Colonic mucosa (tissue), 4 donors: ENCODE measurements at places on chromosomes 7 and 10. TPM values are rescaled to one million over a fixed set of nuclear protein-coding genes. Genes with fewer than 3 reads are reported as not detected.

- H3K27ac ChIP-seq, result peak overlapping the region; percentile 40
- no peaks in the 10 kb centered on the region for H3K36me3 ChIP-seq
- no peak for DNase-seq
- H3K4me3 ChIP-seq, result no peak overlapping the region
- H3K27me3 ChIP-seq, result no peaks in the 10 kb centered on the region
Observed at GRCh38 chr7:155166673-155167370, 96.7 kb downstream of the HTR5A start.

- no peaks in the 10 kb centered on the region for H3K27me3 ChIP-seq
- H3K4me3 ChIP-seq, result no peak overlapping the region
- no peak overlapping the region for H3K27ac ChIP-seq
Observed at GRCh38 chr7:18638594-18639452, 143.3 kb downstream of the HDAC9 start.

Gene PNLIPRP3
- not detected for total RNA-seq

Gene SLC12A9
- 35.9 TPM for total RNA-seq

DNA sequence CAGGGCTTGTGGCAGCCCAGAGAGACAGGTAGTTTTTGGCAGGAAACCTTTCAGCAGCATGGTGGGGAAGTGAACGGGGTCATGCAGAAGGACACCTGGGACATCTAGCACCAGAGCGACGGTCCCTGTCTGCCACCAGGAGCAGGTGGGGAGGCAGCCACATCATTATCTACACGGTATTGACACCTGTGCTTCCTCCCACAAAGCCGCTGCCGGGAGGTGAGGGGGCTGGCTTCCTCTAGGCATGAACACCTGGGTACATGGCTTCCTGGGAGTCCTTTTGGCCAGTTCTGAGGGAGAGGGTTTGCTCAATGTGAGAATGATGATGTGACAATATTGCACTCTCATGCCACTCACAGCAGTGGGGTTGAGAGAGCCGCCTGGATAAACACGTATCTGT lies 275.2 kb downstream of the ACTR3B start:
- no peak overlapping the region for H3K4me3 ChIP-seq
- no peaks in the 10 kb centered on the region for H3K27me3 ChIP-seq
- H3K4me1 ChIP-seq, result no peaks in the 10 kb centered on the region
- H3K36me3 ChIP-seq, result no peaks in the 10 kb centered on the region
- no peak for DNase-seq

Gene KIAA1217
- 34.2 TPM for total RNA-seq

DNA sequence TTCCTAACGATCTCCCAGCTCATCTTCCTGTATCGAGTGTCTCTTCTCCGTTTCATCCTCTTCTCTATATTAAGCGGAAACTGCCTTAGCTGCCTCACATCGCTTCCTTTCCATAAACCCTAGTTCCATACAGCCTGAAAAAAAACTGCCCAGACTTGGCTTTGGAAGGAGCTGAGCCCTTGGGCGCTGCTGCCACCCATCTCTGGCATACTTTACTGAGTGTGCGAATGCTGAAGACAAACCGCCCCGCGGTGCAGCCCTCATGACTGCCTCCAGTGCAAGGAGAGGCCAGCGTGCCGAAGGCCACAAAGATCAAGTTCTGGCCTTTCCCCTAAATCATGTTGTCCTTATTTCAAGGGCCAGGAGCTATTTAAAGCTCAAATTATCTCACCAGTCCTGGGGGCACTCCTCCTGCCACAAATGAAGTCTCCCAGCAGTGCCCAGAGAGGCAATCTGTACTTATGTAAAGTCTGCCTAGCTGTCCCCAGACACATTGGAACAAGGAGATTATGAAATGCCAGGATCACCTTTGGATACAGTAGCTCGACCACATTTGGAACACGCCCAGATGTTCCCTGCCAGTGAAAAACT lies 25.2 kb downstream of the YWHAG start:
- H3K4me3 ChIP-seq, result no peak overlapping the region
- H3K27me3 ChIP-seq, result no peaks in the 10 kb centered on the region
- no peak for DNase-seq
- no peaks in the 10 kb centered on the region for H3K36me3 ChIP-seq

DNA sequence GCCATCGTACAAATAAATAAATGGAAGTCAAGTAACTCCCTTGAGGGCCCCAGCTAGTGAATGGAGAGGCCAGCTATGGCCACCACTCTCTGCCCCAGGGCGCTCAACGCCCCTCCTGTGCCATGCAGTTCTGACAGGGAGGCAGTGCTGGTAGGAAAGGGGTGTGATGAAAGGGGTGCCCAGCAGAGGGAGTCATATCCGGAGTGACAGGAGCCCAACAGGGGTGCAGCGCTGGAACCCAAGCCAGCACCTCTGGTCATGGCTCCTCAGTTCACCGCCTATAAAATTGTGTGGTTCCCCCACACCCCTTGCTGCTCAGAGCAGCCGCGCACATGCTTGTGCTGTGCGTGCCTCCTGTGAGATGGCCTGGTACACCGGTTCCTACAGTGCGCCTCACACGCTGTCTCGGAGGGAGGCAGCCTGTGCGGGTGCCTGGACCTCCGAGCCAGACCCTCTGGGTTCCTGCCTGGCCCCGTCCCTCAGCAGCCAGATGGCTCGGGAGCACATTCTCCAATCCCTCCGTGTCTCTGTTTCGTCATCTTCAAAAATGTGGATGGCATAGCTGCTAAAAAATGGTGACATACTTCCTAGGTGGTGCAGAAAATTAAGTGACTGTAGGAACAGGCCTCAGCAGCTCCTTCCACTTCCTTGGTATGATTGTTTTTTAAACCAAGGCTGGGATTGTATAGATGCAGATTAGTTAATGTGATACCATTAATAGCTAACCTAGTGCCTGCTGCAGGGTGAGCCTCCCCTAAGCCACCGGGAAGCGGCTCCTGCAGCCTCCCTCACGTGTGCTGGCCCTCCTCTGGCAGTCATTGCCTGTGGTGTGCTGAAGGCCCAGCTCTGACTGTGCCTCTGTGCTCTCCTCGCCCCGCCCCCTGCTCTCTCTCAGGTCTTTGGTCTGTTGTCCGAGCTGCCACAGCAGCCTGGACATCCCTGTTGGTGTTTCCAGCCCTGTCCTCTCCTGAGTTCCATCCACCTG lies 125.8 kb downstream of the EGFR start:
- H3K36me3 ChIP-seq, result no peaks in the 10 kb centered on the region
- H3K27ac ChIP-seq, result no peak overlapping the region
- H3K4me3 ChIP-seq, result no peak overlapping the region
- H3K4me1 ChIP-seq, result no peaks in the 10 kb centered on the region

DNA sequence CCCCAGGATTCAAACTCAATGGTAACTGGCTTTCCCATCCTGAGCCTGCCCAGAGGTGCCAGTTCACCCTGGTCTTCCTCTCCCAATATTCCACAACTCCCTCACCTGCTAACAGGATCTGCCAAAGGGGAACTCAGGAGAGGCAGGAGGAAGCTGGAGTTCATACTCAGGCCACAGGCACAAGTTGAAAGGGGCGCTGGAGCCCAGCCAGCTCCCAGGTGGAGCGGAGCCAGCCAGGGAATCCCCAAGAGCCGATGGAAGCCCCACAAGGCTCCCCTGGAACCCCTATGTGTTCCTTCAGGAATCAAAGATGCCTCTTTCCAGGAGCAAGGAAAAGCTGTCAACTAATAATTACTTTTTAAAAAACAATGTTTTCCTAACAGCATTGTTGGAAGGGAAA lies 63.5 kb downstream of the SH3PXD2A start:
- no peaks in the 10 kb centered on the region for H3K27me3 ChIP-seq
- peaks cover 4% of the 10 kb centered on the region for H3K4me1 ChIP-seq
- H3K36me3 ChIP-seq, result no peaks in the 10 kb centered on the region
- H3K4me3 ChIP-seq, result no peak overlapping the region

DNA sequence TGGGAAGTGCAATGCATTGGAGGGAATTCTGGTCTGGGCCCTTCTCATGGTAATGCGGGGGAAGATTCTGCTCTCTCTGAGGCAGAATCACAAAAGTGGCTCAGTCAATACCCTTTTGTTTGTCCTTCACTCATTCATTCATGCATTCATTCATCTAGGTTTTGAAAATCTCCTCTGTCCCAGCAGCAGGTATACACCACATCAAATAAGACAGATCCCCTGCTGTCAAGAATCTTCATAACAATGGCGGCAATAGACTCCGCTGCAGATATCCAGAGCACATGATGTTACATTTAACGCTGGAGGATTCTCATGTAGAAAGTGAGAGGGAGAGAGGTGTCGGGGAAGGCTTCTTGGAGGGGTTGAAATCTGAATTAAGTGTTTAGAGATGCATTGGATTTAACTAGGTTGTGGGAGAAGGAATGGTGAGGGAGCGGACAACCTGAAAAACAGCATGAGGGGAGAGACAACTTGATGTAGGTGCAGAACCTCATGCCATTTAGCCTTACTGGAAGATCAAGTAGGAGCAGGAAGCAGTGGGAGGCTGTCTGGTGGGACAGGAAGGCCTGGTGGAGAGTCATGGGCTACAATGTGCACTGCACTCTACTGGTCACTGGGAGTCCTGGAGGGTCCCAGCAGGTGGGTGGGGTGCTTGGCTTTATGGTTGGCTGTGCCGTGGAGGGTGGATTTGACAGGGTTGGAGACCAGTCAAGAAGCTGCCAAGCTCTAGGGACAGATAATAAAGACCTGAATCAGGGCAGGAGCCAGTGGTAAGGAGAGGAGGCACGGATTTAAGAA lies 5.2 kb upstream of the FAM180A start:
- H3K4me1 ChIP-seq, result no peaks in the 10 kb centered on the region
- no peak overlapping the region for H3K27ac ChIP-seq
- no peaks in the 10 kb centered on the region for H3K36me3 ChIP-seq

Gene JMJD1C
- 37.7 TPM for total RNA-seq

DNA sequence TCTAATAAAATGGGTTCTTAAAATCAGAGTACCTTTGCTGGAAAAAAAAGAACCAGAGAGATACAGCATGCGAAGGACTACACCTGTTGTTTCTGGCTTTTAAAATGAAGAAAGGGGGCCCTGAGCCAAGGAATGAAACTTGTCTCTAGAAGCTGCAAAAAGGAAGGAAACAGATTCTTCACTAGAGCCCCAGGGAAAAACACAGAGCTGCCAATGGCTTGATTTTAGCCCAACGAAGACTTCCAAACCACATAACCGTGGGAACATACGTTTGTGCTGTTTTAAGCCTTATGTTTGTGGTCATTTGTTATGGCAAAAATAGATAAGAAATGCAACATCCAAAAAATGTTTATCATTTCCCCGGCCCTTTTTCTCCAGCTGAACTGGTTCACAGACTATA lies 780.0 kb downstream of the SORCS1 start:
- H3K27ac ChIP-seq, result no peak overlapping the region
- H3K36me3 ChIP-seq, result no peaks in the 10 kb centered on the region
- H3K4me1 ChIP-seq, result no peaks in the 10 kb centered on the region

DNA sequence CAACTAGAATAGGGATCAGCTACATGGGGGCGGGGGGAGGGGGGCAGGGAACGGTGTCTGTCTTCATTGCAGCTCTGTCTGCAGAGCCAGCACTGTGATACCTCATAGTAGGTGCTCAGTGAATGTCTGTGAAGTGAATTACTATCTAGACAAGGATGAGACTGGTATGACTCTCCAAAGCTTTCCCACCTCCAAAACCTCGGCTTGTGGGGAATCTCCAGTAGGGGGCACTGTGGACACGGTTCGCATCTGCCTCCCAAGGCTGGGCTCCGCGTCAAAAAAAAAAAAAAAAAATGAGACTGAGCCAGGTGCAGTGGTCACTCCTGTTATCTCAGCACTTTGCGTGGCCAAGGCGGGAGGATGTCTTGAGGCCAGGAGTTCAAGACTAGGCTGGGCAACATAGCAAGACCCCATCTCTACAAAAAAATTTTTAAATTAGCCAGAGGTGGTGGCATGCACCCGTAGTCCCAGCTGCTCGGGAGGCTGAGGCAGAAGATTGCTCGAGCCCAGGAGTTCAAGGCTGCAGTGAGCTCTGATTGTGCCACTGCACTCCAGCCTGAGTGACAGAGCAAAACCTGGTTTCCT lies 9.6 kb downstream of the TRIM56 start:
- H3K27me3 ChIP-seq, result no peaks in the 10 kb centered on the region
- peak; percentile 66 for DNase-seq
- no peaks in the 10 kb centered on the region for H3K4me1 ChIP-seq
- no peak overlapping the region for H3K27ac ChIP-seq

Gene TMEM176B
- 154 TPM for total RNA-seq

GRCh38 chr10:15236340-15236739 lies 67.8 kb upstream of the NMT2 start:
- no peak overlapping the region for H3K27ac ChIP-seq
- H3K4me1 ChIP-seq, result no peaks in the 10 kb centered on the region
- no peak for DNase-seq
